ENCODE measurements at places on chromosomes 12 and 14.

DNA sequence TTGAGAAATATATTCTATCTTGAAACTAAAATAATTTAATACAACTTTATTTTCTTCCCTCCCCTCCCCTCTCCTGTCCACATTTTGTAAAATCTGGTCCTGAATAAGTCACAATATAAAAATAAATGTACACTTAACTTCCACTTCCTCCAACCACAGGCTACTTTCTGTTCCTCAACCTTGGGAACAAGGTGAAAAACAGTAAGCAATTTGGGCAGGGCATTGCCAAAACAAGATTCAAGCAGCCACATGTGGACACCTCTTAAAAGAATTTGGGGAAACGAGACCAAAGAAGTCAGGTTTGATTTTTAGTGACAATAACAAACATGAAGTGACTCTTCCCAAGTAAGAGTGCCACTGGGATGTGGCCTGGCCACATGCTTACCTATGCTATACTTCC, 115.7 kb downstream of the PTPRQ start:
- DNase-seq: no peak

DNA sequence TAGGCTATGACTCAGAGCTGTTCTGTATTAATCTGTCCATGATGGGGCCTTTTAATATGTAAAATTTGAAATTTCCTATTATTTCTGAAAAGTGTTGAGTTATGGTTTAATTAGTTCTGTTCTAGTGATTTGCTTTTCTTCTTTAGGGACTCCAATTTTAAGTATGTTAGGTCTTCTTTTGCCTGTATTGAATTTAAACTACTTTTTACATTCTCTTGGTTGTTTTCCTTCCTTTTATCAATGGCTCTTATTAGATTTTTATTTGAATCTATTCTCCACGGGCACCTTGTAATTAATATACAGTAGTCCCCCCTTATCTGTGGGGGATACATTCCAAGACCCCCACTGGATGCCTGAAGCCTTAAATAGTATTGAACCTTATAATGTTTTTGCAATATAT, 46.4 kb downstream of the DDHD1 start:
- no peak for DNase-seq

GRCh38 chr14:55807053-55807880, 227.3 kb downstream of the KTN1 start:
- peak; percentile 70 for DNase-seq

- DNase-seq: no peak
These were observed 778 bp downstream of the SLC8B1 start for GRCh38 chr12:113333877-113334785.

DNA sequence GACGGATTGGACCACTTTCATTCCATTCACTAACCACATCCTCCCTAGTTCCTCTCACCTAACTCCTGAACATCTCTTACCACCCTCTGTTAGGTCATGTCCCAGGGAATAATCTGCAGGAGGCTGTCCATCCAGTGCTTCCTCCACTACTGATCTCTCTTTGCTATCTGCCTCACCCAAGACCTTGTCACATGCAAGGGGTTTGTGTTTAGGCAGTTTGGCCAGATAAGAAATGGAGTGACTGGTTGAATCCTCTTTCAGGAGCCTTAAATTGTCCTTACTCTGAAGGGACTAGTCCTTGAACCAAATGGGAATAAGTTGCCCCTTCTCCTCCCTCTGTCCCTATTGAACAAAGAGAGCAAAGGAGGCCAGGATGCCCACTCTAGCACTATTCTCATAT, 249.2 kb upstream of the BTG1 start:
- DNase-seq: no peak

- DNase-seq: no peak
These were observed 39.4 kb upstream of the TMPRSS12 start for GRCh38 chr12:50803230-50803875.

DNA sequence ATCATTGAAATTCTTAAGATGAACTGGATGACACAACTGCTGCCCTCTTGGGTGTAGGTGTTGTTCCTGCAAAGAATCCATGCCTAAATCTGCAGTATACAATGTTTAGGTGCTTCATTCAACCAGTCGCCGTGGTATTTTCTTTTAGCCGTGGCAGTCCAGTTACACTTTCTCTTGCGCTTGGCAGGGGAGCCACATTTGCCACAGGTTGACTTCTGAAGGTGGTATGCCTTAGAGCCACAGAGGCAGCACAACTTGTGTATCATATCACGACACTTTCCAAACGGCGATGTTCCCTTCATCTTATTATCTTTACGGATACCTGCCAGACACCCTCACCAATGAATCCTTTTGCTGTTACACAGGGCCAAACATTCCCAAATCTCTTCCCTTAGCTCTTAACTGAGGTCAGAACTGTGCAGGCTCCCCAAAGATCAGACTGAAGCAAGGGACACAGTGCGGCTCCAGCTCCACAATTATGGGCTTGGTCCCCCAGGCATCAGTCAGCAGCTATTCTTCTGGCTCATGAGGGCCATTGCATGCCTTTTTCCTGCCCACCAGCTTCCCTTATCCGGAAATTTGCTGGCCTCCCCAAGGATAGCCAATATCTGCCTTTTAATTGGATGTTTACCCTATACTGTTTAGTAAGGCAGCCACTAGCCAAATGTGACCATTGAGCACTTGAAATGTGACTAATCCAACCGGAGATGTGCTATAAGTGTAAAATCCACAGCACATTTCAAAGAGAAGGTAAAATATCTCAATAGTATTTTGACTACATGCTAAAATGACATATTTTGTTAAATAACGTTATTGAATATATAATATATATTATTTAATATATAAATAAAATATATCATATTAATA, 50.7 kb downstream of the SENP1 start:
- no peak for DNase-seq

GRCh38 chr14:65318636-65319506, 93.7 kb upstream of the FUT8 start:
- DNase-seq: no peak

GRCh38 chr14:69491193-69491592, 6.7 kb downstream of the PLEKHD1 start:
- no peak for DNase-seq

GRCh38 chr12:6613776-6614512, 6.8 kb upstream of the CHD4 start:
- peak; percentile 50 for DNase-seq

DNA sequence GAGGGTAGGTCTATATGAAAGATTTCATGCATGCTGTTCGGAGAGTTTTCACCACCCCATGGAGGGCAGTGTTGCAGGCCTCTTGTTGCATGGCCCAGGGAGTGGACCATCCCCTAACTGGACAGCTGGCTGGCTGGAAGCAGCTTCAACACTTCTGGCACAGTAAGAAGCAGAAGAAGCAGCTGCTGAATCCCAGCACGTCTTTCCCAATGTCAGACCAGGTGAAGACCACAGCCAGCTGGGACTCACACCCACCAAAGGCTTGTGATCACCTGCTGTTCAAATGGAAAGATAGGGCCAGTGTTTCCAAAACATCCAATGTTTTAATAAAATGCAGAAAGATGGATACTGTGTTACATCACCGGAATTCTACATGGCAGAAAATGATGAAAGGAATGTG, 1423.6 kb downstream of the AACS start:
- DNase-seq: no peak

GRCh38 chr14:64235652-64236640, 58.2 kb downstream of the ESR2 start:
- no peak for DNase-seq

DNA sequence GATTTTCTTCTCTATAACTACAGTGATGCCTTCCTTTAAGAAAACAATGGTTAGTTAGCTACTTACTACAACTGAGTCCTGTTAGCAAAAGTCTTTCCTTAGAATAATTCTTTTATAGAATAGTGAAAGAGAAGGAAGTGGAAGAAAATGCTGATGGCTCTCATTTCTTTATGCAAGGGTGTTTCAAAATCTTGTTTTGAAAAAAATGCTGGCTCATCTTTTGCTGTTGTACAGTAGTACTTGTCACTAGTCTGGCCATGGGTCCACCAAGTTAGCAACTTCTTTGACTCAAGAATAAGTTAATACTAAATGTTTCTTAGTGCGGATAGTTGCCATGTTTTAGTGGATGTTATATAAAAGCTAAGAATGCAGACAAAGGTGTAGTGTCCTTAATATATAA, 225.4 kb downstream of the PTPRO start:
- DNase-seq: no peak

- no peak for DNase-seq
These were observed 215.5 kb downstream of the ITPR2 start for GRCh38 chr12:26617513-26617912.
